ENCODE measurements at places on chromosomes 6 and 20. TPM values are rescaled to one million over a fixed set of nuclear protein-coding genes. Genes with fewer than 3 reads are reported as not detected.

The HLA-DRA gene
- 3.7 TPM for total RNA-seq

The SLC13A3 gene
- 2.4 TPM for total RNA-seq

The C20orf141 gene
- total RNA-seq: not detected

The POLR1H gene
- total RNA-seq: 20.9 TPM

The HBS1L gene
- 70.6 TPM for total RNA-seq

The PCMTD2 gene
- 68.4 TPM for total RNA-seq

The GPX5 gene
- not detected for total RNA-seq

DNA sequence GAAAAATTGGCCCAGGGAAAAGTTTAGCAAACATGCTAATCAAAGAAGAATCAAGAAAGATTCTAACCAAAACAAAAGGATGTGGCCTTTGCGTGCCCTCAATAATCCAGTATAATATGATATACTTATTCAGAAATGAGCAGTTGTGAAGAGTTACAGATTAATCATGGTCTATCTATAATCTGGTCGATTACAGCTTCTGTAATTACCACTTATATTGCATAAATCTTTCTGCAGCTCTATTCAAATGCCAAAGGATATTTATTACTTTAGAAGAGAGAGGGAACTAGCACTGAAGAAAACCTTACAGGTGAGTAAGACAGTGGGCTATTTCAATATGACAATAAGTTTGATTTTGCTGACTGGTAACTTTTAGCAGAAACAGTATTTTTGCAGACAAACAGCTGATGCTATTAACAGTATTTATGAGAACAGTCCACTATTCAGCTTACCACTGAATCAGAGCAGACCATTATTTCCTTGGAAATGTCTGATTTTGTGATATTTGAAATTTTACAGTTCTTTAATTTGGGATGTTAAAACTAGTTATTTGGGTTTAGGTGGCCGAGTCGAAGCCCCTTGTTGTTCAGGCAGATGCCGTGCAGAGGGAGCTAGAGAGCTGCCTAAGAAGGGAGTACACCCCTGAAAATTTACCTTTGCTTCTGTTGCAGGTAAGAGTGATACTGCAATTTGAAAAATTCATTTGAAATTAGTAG lies 92.2 kb downstream of the CEP57L1 start:
- H3K36me3 ChIP-seq: no peaks in the 10 kb centered on the region
- DNase-seq: peak; percentile 73
- no peak overlapping the region for H3K4me3 ChIP-seq

DNA sequence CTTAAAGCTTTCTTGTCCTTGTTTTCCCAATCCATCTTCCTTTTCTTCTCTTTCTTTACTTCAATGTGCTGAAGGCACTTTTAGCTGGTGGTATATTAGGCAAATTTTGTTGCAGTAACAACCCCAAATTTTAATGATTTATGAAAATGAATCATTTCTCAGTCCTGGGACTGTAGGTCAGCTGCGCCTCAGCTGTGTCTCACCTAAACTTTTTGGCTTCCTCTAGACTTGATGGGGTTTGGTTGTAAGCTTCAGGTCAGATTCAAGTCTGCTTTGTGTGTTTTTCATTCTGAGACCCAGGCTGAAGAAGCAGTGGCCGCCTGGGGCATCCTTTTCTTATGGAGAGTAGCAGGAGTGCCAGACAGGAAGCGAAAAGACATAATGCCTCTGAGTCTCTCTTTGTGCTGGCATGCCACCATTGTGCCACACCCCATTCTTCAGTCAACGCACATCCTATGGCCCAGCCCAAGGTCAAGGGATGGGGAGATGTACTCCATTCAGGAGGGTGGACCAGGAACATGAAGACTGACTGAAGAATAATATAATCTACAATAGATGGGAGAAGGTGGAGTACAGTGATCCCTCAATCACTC lies 28.9 kb upstream of the CD83 start:
- no peak overlapping the region for H3K4me3 ChIP-seq
- H3K36me3 ChIP-seq: no peaks in the 10 kb centered on the region
- H3K4me1 ChIP-seq: no peaks in the 10 kb centered on the region
- DNase-seq: no peak
- H3K27me3 ChIP-seq: no peaks in the 10 kb centered on the region

DNA sequence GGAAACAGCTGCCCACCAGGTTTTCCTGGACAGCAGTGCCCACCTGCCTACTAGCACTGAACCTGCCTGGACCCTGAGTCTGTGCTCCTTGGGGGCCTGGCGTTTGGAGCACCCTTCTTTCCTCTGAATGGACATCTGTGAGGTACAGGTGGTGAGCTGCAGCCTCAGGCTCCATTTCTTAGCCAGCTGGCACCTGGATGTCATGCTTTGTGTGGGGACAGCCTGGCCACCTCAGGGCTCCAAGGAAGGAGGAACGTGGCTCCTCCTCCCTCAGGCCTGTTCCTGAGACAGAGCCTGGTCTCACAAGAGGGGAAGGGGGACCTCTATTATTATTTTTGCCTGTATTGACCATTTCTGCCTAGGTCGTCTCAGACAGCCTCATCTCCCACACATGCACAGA lies 8.1 kb downstream of the TMEM151B start:
- no peaks in the 10 kb centered on the region for H3K4me1 ChIP-seq
- no peak for DNase-seq
- H3K27ac ChIP-seq: no peak overlapping the region
- H3K4me3 ChIP-seq: no peak overlapping the region
- H3K27me3 ChIP-seq: peaks cover 61% of the 10 kb centered on the region

DNA sequence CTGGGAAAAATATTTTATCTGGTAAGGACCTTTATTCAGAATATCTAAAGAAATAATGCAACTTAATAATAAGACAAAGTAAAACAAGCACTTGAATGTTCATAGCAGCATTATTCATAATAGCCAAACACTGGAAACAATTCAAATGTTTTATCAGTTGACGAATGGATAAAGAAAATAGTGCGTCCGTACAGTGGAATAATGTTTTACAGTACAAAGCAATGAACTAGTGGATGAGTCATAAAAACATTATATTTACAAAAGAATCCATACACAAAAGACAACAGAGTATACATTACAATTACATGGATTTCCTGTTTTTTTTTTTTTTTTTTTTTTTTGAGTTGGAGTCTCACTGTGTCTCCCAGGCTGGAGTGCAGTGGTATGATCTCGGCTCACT lies 12.7 kb downstream of the SMAP1 start:
- H3K4me1 ChIP-seq: peaks cover 16% of the 10 kb centered on the region
- H3K27ac ChIP-seq: no peak overlapping the region

DNA sequence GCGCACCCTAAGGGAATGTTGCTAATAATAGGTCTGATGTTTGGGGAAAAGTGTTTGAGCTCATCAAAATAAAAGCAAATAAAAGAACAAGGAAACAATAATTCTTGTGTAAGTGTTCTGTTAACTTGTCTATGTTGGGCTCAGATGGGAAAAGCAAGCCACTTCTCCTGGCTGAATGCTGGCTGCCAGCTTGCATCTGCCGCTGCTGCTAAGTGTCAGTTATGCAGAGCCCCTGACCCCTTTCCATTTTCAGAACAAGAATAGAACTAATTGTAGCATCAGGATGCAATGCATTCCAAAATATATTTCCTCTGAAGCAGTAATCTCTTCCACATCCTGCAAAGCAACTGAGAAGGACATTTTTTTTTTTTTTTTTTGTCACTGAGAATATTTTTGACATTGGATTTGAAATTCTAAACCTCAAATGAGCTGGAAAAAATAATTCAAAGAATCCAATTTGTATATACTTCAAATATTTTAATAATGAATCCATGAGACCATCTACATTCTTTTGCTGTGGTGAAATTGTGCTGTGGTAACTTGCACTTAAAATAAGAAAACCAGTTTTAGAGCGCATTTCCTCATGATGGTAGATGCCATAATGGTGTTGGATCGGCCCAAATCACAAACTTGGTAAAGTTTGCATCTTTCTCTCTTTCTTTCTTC lies 43.9 kb upstream of the DEK start:
- H3K27ac ChIP-seq: no peak overlapping the region
- H3K4me1 ChIP-seq: no peaks in the 10 kb centered on the region
- H3K27me3 ChIP-seq: no peaks in the 10 kb centered on the region
- H3K4me3 ChIP-seq: no peak overlapping the region

GRCh38 chr6:1821513-1822183 lies 211.9 kb downstream of the FOXC1 start:
- H3K36me3 ChIP-seq: no peaks in the 10 kb centered on the region
- no peaks in the 10 kb centered on the region for H3K27me3 ChIP-seq
- H3K27ac ChIP-seq: no peak overlapping the region
- H3K4me1 ChIP-seq: no peaks in the 10 kb centered on the region
- DNase-seq: no peak

DNA sequence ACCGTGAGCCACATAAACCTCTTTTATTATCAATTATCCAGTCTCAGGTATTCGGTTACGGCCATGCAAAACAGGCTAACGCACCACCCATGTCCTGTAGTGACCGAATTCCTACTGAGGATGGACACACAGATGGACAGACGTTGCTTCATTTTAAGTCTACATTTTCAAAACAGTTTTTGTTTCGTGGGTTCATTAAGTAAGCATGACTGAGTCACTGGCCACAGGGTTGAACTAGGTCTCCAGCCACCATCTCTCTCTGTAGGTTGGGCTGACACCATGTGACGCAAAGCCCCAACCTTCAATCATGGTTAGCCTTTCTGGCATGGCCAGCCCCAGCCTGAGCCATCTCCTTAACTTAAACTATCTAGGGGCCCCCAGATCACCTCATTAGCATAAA lies 110.0 kb upstream of the SLC22A23 start:
- no peak for DNase-seq
- no peaks in the 10 kb centered on the region for H3K36me3 ChIP-seq
- no peak overlapping the region for H3K27ac ChIP-seq
- no peaks in the 10 kb centered on the region for H3K27me3 ChIP-seq

DNA sequence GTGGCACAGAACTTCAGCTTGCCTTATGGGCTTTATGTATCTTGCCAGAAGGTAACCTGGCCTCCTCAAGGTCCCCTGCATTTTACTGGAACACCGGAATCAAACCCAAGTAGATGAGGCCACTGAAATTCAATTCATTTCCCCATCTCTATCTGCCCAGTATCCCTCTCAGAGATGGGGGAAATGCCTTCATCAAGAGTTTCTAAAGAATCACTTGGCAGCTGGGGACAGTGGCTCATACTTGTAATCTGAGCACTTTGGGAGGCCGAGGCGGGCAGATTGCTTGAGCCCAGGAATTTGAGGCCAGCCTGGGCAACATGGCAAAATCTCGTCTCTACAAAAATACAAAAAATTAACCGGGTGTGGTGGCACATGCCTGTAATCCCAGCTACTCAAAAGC lies 12.9 kb downstream of the MDGA1 start:
- DNase-seq: no peak
- no peaks in the 10 kb centered on the region for H3K36me3 ChIP-seq
- H3K4me1 ChIP-seq: no peaks in the 10 kb centered on the region
- no peaks in the 10 kb centered on the region for H3K27me3 ChIP-seq

Measured in hepatocyte (in vitro differentiated cells).